Activated CD4-positive, alpha-beta memory T cell treated with anti-CD3 and anti-CD28 coated beads, Interleukin-2, amount 10 ng/mL, durations not matched to agents 7 days and 5 days (primary cell): ENCODE measurements at places on chromosomes 4 and X. TPM values are rescaled to one million over a fixed set of nuclear protein-coding genes. Genes with fewer than 3 reads are reported as not detected.

- DNase-seq = no peak
- H3K27ac ChIP-seq = no peak overlapping the region
- no peaks in the 10 kb centered on the region for H3K4me1 ChIP-seq
- H3K36me3 ChIP-seq = no peaks in the 10 kb centered on the region
Observed at GRCh38 chrX:32948130-32948529, 263.2 kb downstream of the DMD start.

- H3K36me3 ChIP-seq = peaks cover 41% of the 10 kb centered on the region
- peaks cover 39% of the 10 kb centered on the region for H3K4me1 ChIP-seq
- H3K27me3 ChIP-seq = no peaks in the 10 kb centered on the region
- DNase-seq = peak; percentile 75
Observed at GRCh38 chrX:154369449-154370299, 4.8 kb downstream of the FLNA start.

GRCh38 chr4:94302191-94302590, 40.4 kb downstream of the HPGDS start:
- no peak for DNase-seq
- H3K27ac ChIP-seq = no peak overlapping the region
- peaks cover 5% of the 10 kb centered on the region for H3K4me1 ChIP-seq
- no peak overlapping the region for H3K4me3 ChIP-seq
- no peaks in the 10 kb centered on the region for H3K27me3 ChIP-seq

DNA sequence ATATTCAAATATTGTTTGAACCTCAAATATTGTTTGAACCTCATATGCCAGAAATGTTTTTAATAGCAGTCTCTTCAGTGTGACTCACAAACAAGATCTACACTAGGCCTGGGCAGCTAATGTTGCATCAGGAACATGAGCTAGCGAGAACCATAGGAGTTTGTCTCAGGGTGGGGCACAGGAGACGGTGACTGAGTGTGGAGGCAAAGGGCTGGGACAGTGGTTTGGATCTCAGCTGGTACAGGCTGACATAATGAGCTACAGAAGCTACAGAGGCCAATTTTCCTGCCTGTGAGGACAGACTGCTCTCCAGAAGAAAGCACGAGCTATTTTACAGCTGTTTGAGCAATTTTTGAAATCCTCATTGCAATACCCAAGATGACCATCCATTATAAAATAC, 224.7 kb downstream of the CENPC start:
- DNase-seq = no peak
- H3K4me3 ChIP-seq = no peak overlapping the region
- no peaks in the 10 kb centered on the region for H3K36me3 ChIP-seq
- H3K27ac ChIP-seq = no peak overlapping the region

DNA sequence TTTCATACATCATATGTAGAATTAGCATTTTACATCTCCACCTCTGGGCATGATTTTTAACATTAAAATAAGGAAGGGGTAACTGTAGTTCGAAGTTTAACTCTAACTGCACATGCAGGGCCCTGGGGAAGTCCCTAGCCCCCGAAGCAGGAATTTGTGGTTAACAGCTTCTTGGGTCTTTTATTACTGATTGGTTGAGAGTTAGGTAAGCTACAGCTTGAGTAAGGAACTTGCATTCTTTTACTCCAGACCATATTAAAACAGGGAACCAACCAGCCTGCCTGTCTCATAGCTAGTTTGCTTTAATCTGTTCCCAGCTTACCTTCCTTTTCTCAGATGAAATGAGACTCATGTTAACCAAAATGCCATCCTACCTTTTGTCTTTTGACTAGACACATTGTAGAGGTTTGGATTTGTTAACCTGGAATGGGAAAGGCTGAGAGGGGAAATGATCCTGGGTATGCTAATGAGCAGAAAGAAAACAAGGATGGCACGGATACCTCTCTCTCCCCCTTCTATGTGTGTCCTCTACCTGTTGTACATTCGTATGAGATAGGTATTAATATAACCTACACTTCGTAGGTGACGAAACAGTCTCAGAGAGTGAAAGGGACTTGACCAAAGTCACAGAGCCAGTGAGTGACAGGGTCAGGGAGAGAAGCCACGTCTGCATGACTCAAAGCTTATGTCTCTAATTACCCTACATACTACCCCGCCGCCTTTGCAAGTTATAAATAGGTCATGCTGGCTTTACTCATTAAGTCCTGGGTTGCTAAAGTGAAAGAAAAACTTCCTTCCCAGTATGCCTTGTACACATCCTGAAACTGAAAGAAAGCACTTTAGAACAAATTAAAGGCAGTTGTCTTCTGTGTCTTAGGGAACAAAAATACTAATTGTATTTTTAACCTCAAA, 119.5 kb upstream of the AFF2 start:
- H3K27me3 ChIP-seq = no peaks in the 10 kb centered on the region
- peak overlapping the region; percentile 68 for H3K4me3 ChIP-seq
- DNase-seq = peak; percentile 41
- H3K36me3 ChIP-seq = peaks cover 2% of the 10 kb centered on the region

DNA sequence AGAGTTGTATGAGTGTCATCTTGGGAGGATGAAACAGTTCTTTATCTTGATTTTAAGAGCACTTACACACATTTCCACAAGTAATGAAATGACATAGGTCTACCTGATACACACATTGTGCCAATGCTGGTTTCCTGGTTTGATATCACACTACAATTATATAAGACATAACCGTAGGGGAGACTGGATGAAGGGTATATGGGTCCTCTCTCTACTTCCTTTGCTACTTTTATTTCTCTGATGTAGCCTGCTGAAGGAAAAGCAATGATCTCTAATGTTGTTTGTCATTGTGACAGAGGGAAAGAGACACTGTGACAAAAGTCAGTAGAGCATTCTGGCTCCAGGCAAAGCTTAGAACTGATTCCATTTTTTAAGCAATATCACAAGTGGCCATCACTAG, 238.0 kb downstream of the PDGFC start:
- H3K36me3 ChIP-seq = no peaks in the 10 kb centered on the region
- H3K4me3 ChIP-seq = no peak overlapping the region
- no peaks in the 10 kb centered on the region for H3K27me3 ChIP-seq
- no peaks in the 10 kb centered on the region for H3K4me1 ChIP-seq
- no peak for DNase-seq

DNA sequence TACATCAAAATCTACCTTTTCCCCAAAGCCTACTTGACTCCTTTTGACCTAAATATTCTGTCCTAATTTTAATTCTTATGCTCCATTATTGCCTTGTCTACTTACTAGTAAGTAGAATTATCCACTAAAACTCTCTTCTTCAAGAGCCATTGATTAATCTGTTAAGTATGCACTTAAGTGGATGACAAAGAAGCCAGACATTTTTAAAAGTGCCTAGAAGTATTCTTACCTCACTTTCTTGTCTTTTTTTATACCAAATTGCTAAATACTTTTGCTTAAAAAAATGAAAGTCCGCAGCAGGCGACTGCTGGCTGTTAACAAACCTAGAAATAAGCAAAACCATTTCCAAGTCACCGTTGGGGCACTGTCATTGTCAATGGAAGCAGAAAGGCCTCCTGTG, 20.1 kb upstream of the FRMPD4 start:
- no peaks in the 10 kb centered on the region for H3K27me3 ChIP-seq
- no peak overlapping the region for H3K27ac ChIP-seq
- H3K4me3 ChIP-seq = no peak overlapping the region
- no peak for DNase-seq
- H3K36me3 ChIP-seq = no peaks in the 10 kb centered on the region

GRCh38 chr4:158428242-158428641, 93.4 kb upstream of the RXFP1 start:
- H3K36me3 ChIP-seq = no peaks in the 10 kb centered on the region
- DNase-seq = no peak
- no peaks in the 10 kb centered on the region for H3K27me3 ChIP-seq
- no peaks in the 10 kb centered on the region for H3K4me1 ChIP-seq
- H3K4me3 ChIP-seq = no peak overlapping the region

DNA sequence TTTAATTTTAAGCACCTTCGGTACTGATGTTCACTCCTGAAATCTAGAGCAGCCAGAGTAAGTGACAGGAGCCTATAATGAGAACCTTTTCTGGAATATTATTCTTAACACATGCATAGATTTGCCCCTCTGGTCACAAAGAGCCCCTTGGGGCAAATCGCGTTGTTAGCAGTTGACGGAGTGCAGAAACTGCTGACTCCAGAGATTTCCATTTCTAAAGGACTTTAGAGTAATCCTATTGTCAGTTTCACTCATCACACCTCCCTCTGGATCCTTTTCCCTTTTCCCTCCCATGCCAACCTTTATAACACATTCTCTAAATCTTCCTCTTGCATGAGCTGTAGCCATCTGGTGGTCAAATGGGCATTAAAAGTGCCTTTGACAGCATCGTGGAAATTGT, 264.9 kb upstream of the PRPS2 start:
- no peaks in the 10 kb centered on the region for H3K4me1 ChIP-seq
- no peak overlapping the region for H3K27ac ChIP-seq
- no peak overlapping the region for H3K4me3 ChIP-seq
- no peaks in the 10 kb centered on the region for H3K27me3 ChIP-seq

GRCh38 chr4:2798399-2799223, 5.7 kb downstream of the SH3BP2 start:
- H3K4me3 ChIP-seq = peak overlapping the region; percentile 84

- no peaks in the 10 kb centered on the region for H3K27me3 ChIP-seq
- H3K4me3 ChIP-seq = no peak overlapping the region
- H3K27ac ChIP-seq = no peak overlapping the region
- peaks cover 17% of the 10 kb centered on the region for H3K4me1 ChIP-seq
- no peak for DNase-seq
Observed at GRCh38 chr4:40547789-40548132, 81.9 kb downstream of the RBM47 start.

DNA sequence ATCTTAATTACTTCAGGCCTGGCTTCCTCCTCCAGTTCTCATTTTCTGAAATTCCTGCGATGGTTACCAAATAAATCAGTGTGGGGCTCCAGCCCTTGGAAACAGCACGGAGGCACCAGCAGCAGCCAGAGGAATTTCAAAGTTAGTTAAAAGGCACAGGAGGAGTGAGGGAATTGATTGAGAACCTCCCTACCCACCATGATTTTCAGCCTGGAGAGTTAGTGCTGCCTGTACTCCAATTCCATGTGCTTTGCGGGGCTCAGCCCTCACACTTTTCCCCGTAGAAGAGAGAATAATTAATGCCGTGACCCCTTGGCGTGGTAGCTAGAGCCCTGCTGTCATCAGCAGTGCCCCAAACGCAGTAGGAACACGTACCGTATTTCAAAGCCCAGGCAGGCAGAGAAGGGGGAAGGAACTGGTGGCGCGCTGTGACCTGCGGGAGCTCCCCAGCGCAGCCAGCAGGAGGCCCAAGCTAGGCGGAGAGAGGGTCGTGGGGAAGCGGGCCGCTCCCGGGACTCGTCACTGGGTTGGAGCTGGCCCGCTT, 84.0 kb upstream of the IGFBP7 start:
- H3K27ac ChIP-seq = no peak overlapping the region
- peaks cover 3% of the 10 kb centered on the region for H3K27me3 ChIP-seq
- DNase-seq = no peak
- no peak overlapping the region for H3K4me3 ChIP-seq
- no peaks in the 10 kb centered on the region for H3K4me1 ChIP-seq

DNA sequence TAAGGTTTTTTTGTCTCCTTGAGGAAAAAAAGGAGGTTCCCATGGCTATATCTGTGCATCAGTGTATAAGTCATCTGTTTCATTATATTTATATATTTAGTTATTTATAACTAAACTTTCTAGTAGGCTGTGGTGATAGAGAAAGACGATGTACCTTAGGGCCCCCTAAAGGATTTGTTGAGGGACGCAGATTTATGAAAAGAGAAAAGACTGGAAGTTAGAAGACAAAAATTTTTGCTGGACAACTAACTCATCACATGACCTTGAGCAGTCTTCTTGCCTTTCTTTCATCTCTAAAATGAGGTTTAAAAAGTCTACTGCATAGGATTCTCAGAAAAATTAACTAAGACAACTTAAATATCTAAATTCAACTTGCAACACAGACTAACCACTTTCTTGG, 6.1 kb downstream of the GASK1B start:
- DNase-seq = no peak
- no peaks in the 10 kb centered on the region for H3K36me3 ChIP-seq
- no peaks in the 10 kb centered on the region for H3K4me1 ChIP-seq
- peaks cover 19% of the 10 kb centered on the region for H3K27me3 ChIP-seq
- H3K4me3 ChIP-seq = no peak overlapping the region
- no peak overlapping the region for H3K27ac ChIP-seq

DNA sequence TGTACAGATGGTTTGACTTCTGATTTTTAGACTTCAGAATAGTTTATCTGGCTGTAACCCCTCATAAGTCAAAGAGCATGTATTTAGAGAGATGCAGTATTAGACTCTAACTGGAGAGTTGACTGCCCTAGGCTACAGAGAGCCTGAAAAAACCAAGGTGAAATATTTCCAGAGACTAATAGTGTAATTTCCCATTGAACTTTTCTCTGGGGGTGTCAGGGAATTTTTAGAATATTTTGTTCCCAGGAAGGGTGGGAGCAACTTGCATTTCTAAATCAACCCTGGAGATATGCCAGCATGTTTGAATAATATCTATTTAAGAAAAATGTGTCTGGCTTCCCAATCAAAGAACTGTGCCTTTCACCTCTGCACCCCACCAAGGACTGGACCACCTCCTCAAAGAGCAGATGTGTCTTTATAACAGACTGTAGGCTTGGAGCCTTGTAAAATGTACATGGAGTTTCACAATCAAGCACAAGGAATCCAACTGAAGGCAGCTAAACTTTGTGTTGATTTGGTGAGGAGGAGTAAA, 2.0 kb downstream of the ANXA3 start:
- peaks cover 10% of the 10 kb centered on the region for H3K4me1 ChIP-seq
- H3K4me3 ChIP-seq = no peak overlapping the region
- H3K36me3 ChIP-seq = peaks cover 3% of the 10 kb centered on the region
- H3K27me3 ChIP-seq = peaks cover 41% of the 10 kb centered on the region
- DNase-seq = no peak

DNA sequence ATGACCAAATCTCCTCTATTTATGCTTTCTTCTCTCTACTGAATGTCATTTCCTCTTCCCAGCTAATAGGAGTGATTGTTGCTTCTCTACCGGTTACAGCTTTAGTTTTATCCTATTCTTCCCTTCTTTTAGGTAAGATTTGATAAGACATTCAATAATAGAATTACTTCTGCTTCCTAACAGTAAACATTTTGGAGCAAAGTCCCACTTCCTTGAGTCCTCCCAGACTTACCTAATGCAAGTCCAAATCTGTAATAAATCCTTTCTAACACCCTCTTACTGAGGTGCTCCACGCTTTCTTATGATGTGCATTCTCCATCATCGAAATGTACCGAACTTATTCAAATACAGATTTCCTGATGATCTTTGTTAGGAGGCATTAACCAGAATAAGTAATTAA, 79.2 kb upstream of the GPM6A start:
- no peaks in the 10 kb centered on the region for H3K4me1 ChIP-seq
- no peak overlapping the region for H3K27ac ChIP-seq
- no peaks in the 10 kb centered on the region for H3K36me3 ChIP-seq
- no peak for DNase-seq
- no peaks in the 10 kb centered on the region for H3K27me3 ChIP-seq

HSD17B11 gene
- 44.3 TPM for total RNA-seq

FOXP3 gene
- total RNA-seq = 18.4 TPM

CXCL1 gene
- not detected for total RNA-seq

IGFBP7 gene
- total RNA-seq = not detected

EPGN gene
- total RNA-seq = 0.43 TPM

MAGEB17 gene
- not detected for total RNA-seq
